ENCODE measurements at places on chromosomes 1 and 21.

DNA sequence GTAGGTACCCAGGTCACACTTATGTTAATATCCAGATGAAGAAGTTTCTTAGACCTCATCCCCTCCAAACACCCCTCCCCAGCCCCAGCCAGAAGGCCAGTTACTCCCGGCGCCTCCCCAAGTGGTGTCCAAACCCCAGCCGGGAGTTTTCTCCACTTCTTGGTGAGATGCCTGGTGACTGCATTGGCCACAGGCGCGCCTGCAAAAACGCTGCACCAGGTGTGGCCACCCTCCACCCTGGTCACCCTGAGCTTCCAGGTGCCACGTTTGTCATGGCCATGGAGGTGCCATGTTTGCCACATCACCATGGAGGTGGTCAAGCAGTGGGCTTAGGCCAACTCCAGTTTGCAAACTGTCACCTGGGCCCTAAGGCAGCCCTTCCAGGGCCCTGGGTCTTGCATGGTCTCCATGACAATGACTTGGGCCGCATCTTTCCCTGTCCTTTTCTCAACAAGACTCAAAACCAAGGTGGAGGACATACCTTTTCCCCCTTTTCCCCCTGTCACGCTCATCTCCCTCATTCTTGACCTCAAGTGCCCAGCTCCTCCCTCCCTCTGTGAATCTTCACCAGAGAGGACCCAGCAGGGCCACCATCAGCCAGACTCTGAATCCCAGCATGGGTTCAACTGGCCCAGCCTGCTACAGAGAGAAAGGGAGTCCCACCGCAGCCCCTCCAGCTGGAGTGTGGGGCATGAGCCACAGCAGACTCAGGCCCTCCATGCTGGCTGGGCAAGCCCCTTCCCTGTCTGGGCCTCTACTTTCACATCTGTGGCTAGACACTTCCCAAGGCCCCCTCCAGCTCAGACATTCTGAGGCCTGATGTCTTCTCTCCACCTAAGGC, 125.9 kb upstream of the ZBTB40 start:
- DNase-seq: no peak

DNA sequence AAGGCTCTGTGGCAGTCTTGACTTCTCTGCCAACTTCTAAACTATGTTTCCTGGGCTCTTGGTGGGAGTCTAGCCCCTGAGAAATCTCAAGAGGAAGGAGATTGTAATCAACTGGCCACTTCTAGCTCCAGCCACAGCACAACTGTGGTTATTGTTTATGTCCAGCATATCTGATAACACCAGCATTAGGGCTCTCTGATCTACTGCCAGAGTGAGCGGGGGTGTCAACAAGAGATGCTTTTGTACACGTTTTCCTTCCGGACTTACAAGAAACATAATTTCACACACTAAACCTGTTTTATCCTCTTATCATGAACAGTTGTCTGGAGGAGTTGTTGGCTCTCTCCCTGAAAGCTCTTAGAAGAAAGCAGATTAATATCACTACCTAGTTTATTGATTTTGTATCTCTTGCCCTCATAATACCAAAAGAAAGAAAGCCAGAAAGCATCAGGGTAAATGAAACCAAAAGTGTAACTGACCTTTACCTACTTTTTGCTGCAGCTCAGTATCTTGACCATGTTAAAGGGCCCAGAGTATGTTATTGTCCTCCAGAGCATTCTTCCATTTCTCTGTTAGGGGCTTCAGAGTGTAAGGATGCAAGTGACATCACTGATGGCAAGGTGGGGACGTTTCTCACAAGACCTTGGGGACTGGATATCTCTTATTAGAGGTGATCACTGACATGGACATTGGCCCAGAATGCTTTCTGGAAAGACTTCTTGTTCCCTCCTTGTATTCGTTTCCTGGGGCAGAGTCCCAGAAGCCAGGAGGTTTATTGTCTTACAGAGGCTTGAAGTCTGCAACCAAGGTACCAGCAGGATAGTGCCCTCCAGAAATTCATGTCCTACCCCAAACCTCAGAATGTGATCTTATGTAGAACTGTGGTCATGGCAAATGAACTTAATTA, 9.6 kb upstream of the SH2D1B start:
- no peak for DNase-seq

GRCh38 chr1:243851257-243851756, 1.3 kb upstream of the AKT3 start:
- DNase-seq: no peak

- no peak for DNase-seq
These were observed 45.9 kb upstream of the TNFSF4 start for GRCh38 chr1:173253046-173253445.

GRCh38 chr1:193339401-193339800, 153.0 kb upstream of the B3GALT2 start:
- no peak for DNase-seq
